ENCODE measurements at places on chromosomes 4 and X.

DNA sequence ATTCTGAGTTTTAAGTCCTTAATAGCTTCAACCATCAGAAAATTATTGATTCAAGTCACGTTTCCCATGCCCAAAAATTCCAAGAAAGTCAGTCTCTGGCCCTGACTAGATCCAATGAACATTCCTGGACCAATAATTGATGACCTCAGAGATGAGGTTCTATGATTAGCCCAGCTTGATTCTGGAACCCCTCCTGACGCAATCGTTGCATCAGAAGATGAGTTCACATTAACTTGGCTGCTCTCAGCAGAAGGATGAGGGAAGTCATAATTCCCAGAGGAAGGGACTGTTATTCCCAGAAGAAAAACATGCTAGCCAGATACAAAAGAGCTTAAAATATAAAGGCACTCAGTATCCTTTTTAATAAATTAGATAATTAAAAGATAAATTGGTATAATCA lies 34.3 kb upstream of the CPEB2 start:
- DNase-seq, result no peak

- no peak for DNase-seq
These were observed 111.0 kb downstream of the ASB9 start for GRCh38 chrX:15158736-15159406.

- no peak for DNase-seq
These were observed 339.3 kb upstream of the INTU start for GRCh38 chr4:127293496-127293895.

DNA sequence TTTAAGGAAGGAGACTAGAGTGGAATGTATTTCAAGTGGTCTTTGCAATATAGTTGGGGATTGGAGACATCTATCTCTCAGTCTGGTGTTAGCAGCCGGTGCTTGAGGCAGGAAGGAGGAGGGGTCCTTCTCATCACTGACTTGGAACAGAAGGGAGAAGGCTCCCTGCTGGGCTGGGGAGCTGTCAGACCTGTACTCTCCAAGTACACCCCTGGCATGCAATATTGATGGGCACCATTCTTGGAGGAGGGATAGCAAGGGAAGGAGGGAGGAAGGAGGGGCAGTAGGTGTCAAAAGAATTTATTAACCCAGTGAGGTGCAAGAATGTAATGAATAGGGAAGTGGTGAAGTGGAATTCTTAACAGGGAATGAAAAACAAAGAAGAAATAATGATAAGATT lies 338.8 kb downstream of the UNC5C start:
- DNase-seq, result no peak

GRCh38 chr4:102355748-102356147 lies 10.5 kb upstream of the SLC39A8 start:
- no peak for DNase-seq

DNA sequence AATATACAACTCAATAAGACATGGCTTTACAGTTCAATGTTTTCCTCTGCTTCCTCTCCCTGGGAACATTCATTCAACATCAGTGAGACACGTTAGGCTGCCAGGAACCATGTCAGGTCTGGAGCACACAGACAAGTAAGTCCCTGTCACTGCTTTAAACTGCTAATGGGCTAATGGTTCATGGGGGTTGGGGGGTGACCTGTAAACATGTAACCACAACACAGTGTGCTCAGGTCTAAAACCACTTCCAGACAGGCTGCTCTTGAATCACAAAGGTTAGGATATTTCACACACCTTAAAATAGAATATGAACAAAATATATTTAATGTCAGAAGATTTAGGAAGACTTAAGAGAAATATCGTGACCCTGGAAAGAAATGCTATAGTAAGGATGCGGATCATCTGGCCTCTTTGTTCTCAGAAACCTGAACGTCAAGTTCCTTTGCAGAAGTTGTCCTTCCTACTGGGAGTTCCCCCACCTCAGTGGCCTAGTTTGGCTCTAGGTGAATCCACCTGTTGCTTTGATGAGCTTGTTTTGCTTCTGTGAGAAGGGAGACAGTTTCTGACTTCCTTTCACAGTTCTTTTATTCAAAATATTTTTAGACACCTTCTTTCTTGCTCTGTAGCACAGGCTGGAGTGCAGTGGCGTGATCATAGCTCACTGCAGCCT lies 359.9 kb downstream of the UNC5C start:
- DNase-seq, result no peak

Data from KBM-7 (cell line).